Left colon (tissue), 2 donors: ENCODE measurements at places on chromosomes 5 and 9. TPM values are rescaled to one million over a fixed set of nuclear protein-coding genes. Genes with fewer than 3 reads are reported as not detected.

DNA sequence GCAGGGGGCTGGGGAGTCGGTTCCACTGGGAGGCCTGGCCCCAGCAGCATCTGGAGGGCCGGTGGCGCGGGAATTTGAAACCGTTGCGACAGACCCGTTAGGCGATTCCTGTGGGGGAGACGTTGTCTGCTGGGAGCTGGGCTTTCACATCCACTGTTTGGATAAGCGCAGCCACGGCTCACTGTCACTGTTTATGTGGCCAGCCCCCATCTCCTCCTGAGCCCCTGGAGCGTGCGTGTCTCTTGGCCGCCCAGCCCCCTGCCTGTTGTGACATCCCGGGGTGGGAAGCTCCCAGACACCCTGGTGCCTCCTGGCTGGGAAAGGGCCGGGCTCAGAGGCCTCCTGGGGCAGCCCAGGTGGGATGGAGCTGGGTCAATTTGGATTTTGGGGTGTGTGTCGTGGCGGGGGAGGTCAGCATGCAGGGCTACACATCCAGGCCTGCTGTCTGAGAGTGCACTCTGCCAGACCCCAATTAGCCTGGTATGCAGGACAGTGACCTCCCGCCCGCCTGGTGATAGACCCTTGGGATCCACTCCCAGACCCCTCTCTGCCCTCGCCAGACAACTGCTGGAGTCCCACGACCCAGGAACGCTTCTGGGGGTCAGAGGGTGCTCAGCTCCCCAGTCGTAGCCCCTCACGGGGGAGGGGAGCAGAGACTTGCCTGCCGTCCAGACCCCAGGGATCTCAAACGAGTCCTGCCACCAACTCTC is 62.0 kb upstream of the RNU6ATAC start:
- DNase-seq: no peak

DNA sequence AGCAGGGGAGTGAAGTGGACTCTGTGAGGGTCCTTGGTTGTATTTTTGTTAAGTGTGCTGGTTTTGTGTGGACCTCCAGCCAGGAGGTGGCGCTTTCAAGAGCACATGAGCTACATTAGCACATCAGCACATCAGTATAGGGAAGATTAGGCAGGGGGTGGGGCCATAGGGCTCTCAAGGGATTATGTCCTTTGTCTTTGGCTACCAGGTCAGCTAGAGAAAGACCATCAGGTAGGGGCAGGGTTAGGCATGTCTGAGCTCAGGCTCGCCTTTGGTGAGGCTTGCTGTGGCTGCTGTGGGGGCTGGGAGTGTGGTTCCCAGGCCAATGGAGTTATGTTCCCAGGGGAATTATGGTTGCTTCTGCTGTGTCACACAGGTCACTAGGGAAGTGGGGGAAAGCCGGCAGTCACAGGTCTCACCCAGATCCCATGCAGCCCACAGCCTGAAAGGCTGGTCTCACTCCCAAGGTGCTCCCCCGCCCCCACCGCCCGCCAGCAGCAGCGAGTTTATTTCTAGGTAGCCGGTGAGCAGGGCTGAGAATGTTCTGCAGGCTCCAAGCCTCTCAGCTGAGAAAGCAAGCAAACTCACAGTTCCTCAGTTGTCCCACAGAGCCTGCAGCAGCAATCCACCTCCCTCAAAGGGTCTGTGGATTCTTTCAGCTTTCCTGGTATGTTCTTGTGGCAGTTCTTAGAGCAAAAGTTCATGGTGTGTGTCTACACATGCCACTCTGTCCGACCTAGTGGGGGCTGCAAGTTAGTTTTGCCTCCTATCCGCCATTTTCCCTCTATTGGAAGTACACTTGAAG is 13.7 kb downstream of the OR1J1 start:
- DNase-seq: peak; percentile 10

DNA sequence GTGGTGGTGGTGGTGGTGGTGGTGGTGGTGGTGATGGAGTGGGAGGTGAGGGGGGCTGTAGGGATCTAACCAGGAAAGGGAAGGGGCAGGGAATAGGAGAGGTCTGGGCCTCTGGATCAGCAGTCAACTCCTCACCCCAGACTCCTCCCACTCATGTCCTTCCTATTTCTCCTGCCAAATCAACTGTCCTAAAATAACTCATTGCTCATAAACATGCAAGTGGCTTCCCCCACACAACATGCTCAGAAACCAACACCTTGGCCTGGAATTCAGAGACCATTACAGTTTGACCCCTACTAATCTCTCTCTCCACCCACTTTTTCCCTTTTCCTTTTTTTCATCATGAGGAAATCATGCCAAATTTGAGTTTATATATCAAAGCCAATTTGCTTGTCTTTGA is 8.4 kb upstream of the FSD1L start:
- DNase-seq: no peak

DNA sequence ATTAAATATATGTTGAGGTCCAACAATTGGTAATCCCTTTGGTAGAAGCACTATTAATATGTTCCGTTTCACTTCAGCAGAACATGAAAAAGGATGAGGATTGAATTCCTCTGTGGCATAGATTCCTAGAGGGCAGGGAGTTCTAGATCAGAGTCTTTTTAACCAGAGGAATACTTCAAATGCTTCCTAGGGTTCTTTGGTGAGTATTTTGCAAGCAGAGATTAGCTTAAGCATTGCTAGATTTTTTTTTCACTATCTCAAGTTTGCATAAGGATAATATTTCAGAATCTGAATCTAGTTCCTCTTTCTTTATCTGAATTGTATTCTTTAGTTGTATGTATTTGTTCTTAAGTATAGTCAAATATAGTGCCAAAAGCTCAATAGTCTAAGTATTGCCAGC is 116.6 kb upstream of the ADAMTSL1 start:
- no peak for DNase-seq

DNA sequence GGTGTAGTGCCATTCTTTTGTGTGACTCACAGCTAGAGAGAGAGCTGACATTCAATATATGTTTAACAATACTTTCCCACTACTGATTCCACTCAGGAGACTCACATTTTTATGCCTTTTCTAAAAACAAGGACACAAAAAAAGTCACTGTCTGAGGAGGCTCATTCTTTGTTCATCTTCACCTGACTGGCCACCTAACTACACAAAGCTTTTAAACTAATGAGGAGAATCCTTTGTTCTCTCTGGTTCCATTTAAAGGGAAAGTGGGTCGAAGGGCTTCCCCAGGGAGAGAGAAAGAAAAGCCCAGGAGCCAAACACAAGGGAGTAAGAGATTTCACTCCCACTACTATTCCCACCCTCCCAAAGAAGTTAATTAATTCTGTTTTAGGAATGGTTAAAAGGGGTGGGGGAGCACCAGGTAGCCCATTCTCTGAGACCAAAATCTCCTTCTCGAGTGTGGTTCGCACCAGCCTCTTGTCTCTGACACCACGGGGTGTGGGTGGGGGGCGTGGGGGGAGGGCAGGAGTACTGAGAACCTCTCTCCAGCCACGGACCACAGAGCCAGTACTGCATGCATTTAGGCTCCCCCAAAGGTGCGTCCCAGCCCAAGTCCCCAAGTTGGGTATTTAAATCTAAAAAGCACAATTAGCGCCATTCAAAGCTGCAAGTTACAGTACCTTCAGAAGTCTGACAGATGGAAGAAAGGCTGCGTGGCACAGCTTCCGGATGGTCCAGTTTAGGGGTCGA is 747 bp downstream of the TRPM3 start:
- no peak for DNase-seq

DNA sequence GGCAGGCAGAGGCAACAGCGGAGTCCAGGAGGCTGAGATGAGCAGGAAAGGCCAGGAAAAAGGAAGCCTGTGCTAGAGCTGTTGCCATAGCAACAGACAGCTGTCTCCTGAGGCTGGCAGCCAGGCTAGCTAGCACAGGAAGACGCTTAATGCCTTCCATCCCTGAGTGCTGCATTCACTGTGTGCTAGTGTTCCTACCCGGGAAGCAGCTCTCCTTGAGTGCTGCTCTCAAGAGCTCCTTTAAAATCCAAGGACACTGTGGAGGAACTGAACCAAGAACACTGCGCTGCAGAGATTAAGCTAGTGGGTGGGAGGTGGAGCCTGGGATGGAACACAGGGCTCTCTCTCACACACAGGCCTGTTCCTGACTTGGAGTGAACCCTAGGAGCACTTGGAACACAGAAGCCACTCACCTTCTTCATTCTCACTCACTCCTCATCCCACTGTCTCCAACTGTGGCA is 53.5 kb upstream of the IL7R start:
- no peak for DNase-seq

DNA sequence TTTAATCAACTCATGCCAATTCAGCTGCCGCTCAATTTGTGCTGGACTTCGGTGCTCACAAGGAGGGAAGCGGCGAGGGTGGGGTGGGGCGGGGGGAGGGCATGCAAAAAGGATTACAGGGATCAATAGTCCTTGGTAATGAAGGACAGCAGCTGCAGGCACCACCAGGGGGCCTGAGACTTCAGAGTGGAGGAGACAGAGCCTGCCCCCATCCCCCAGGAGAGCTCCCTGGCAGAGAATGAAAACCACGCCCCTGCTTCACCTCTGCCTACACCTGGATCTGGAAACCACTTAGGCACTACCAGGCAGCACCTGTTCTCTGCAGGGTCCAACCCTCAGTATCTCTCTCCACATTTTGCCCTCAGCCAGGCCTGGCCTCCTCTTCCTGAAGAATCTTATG is 155.6 kb downstream of the TRIM32 start:
- DNase-seq: no peak

- no peak for DNase-seq
These were observed 30.3 kb downstream of the SLC25A48 start for GRCh38 chr5:135864503-135865435.

GRCh38 chr9:94685359-94685758 is 41.1 kb upstream of the AOPEP start:
- DNase-seq: no peak

DNA sequence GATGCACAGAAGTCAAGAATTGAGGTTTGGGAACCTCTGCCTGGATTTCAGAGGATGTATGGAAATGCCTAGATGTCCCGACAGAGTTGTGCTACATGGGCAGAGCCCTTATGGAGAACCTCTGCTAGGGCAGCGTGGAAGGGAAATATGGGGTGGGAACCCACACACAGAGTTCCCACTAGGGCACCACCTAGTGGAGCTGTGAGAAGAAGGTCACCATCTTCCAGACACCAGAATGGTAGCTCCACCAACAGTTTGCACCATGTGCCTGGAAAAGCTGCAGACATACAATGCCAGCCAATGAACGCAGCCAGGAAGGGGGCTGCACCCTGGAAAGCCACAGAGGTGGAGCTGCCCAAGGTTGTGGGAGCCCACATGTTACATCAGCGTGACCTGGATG is 104.5 kb downstream of the STK32A start:
- no peak for DNase-seq

GRCh38 chr5:22541037-22541436 is 312.1 kb downstream of the CDH12 start:
- no peak for DNase-seq

GRCh38 chr9:123000371-123001068 is 32.9 kb upstream of the GPR21 start:
- DNase-seq: no peak

DNA sequence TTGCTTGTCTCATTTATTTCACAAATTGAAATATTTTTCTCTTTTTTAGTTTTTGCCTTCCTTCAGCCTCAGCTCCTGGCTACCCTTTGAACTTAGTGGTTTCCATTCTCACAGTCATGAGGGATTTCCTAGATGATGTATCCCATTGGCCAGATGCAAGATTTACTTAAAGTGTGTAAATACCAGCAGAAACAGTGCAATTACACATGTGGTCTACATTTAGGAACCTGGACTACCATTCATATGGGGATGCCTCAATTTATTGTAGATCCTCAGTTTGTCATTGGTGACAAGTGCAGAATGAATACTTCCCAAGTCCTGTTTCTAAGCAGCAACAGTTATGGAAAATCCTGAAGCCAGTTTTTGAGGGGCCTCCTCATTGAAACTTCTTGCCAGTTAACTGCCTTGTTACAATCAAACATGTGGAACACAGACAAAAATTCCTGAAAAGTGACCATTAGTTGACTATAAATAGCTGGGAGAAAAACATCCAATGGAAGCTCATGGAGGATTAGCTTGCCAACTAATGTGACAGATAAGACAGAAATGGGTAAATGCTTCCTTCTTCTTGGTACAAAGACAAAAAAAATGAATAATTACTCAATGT is 113.6 kb upstream of the FER start:
- DNase-seq: no peak

DNA sequence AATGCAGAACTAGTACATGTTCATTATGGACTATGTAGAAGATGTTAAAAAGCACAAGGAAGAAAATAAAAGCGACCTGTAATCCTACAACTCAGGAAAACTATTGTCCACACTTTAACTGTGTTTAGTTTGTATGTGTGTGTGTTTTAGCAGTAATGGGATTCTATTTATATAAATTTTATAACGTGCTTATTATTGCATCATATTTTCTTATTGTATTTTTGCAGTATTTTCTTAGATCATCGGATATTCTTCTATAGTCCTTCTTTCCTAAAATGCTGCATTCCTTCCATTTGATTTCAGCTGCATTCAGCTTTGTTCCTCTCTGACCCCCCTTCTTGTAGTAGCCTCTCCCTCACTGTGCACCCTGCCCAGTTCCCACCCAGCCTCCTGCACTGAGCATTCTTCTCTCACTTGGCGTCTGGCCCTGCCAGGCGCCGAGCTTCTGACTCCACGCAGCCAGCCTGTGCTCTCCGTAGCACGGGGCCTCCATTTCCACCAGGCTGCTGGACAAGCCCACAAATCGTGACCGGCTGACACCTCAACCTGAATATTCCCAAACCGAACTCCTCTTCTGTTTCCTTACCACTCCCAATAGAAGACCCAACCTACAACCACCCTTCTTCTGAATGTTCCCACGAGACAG is 39.9 kb downstream of the MVB12B start:
- peak; percentile 63 for DNase-seq

DNA sequence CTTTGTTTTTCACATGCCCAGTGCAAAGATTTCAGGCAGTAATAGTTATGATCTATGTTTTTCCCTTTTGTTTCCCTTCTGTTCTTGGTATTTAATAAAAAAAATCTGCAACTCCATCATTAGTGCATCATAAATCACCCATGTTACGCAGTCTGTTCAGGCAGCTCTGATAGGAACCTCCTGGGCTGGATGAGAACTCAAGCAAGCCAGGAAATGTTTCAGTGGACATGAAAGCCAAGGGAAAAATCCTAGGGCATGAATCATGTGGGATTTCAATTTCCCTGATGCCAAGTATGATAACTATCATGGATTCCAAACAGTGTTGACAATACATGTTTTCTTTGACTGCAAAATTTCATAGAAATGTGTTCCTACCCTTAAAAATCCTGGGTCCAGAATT is 119.7 kb upstream of the TARS1 start:
- no peak for DNase-seq

DNA sequence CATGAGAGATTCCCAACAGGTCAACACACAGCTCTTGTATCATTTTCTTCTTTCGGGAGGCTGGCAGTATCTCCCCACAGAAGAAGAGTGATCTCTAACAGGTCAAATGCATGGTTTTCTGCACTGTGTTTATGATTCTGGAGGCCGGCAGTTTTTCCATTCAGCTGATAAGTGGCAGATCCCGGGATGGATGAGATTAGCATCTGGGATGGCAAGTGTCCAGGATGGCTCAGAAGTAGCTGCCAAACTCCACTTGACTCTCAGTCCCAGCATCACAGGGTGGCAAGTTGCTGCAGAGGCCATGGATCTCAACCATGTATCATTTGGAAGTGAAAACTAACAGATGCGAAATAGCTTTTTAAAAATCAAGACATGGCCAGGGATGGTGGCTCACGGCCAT is 97.8 kb upstream of the SLC44A1 start:
- DNase-seq: no peak

- DNase-seq: peak; percentile 23
These were observed 65.4 kb upstream of the FCN1 start for GRCh38 chr9:134983074-134983473.

CYLC2 gene
- not detected for total RNA-seq

SLC6A18 gene
- total RNA-seq: not detected

GLRA1 gene
- not detected for total RNA-seq

FAM200C gene
- total RNA-seq: 1.8 TPM

FOXE1 gene
- 0.08 TPM for total RNA-seq

GBGT1 gene
- 5.5 TPM for total RNA-seq
